ENCODE measurements at places on chromosomes 7 and 10.
A peak's percentile ranks its signal among the peaks of the same experiment; 100 is the strongest.

DNA sequence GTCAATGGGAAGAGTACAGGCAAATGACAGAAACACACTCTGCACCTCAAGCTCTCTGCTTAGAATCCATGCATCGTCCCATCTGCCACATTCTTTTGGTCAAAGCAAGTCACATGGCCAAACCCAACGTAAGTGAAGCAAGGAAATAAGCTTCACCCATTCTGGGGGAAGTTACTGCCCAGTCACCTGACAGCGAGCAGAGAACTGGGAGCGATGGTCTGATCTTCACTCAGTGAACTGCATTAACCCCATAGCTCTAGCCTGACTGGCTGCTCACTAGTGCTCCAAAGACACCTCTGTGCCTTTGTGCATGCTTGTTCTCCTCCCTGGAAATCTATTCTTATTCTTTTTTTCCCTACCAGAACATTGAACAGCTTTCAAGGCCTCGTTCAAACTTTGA, 89.9 kb downstream of the APBB1IP start:
- DNase-seq = no peak

DNA sequence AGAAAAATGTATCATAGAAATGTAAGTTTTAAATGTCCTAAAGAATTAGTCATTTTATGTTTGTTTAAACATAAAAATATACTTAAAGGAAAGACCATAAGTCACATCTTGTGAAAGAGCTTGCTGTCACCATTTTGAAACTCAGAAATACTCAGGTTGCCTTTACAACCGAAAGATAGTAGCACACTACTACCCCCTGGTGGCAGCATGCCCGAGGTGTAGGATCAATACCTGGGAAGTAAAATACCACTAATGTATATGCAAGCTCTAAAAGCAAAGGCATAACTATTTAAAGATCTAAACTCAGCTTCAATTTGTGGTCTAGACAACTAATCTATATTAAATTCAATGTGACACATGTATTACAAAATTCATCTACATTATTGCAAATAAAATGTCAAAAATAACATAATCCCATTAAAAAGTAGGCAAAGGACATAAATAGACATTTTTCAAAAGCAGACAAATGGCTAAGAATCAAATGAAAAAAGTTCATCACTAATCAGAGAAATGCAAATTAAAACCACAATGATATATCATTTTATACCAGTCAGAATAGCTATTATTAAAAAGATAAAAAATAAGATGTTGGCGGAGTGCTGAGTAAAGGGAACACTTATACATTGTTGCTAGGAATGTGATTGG, 47.7 kb upstream of the FGL2 start:
- peak; percentile 76 for DNase-seq

DNA sequence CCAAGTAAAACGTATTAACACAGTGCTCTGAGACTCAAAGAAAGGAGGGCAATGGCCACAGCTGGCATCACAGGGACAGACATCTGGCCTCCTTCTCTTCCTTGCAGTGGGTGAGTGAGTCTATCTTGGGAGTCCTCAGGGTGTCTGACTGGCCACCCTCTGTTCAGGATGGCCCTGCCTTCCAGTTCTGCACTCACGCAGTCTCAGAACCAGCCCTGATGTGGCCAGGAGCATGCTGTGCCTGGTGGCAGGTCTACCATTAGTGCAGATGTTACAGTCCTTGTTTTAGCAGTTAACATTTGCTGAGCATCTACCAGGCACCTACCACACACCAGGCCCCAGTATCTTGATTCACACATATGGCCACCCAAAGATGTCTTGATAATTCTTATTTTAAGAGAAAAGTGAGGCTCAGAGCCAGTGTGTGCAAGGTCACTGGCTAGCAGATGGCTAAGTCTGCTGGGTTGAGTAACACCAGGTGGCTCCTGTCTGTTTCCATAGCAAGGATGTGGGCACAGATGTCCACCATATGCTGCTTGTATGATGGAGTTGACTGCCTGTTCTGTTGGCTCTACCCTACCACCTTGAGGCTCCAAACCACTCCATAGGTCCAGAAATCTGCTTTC, 23.2 kb upstream of the ARHGAP22 start:
- peak; percentile 51 for DNase-seq

GRCh38 chr7:148698397-148699023, at the start of gene CUL1:
CUL1 (plus strand) TSS chr7:148698903; CDS start chr7:148730123, 31,220 bp downstream.
- DNase-seq = peak; percentile 65

DNA sequence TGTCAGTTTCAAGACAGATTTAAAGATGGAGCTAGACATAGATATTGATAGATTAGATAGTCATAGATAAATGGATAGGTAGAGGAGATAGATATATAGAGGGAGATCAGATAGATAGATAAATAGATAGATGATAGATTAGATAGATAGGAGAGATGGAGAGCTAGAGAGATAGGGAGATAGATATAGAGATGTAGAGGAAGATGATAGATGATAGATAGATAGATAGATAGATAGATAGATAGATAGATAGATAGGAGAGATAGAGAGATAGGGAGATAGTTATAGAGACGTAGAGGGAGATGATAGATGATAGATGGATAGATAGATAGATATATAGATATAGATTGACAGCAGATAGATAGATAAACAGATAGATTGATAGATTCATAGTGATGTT, 1038.8 kb upstream of the AUTS2 start:
- DNase-seq = no peak

DNA sequence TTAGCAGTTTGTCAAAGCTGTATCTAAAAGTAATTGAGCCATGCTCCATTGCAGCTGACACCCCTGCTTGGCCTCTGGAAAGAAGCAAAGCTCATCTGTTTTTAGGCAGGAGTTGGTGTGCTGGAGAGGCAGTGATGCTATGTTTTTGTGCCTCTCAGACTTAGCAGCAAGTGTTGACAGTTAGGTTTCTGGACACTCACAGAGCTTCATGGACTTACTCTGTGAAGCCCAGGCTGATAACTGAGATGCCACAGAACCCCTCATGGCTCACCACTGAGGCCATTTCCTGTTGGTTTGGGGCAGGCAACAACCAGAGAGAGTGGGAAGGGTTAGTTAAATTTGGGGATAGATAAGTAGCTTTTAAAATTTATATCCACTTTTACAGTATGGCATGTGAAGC, 59.8 kb downstream of the BTAF1 start:
- no peak for DNase-seq

DNA sequence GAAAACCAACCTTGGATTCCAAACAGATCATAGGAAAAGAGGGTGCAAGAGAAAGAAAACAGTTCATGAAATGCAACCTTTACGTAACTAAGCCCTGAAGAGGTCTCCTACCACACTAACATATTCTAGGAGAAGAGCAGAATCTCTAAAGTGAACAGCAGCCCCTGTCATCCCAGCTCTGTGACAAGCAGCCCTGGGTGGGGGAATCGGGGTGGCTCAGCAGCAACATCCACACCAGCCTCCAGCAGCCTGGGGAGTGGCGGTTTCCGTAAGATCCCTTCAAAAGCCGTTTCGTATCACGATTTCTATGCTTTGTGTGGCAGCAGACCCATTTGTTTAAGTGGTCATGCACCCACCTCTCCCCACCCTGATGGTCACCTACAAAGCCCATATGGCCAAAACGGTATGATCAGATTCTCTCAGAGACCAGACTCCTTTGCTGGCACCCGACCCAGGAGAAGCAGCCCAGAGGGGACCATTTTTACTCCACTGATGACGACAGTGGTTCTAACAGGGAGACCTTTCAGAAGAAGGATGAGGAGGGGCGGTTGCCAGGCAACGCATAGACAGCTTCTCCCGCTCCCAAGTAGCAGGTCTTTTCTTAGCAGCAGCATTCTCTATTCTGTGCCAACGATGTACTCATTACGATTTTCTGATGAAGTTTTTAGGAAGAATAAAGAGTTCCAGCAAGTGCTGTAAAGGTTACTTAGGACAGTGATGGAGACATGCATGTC, 300.6 kb downstream of the DNAJB6 start:
- DNase-seq = no peak

DNA sequence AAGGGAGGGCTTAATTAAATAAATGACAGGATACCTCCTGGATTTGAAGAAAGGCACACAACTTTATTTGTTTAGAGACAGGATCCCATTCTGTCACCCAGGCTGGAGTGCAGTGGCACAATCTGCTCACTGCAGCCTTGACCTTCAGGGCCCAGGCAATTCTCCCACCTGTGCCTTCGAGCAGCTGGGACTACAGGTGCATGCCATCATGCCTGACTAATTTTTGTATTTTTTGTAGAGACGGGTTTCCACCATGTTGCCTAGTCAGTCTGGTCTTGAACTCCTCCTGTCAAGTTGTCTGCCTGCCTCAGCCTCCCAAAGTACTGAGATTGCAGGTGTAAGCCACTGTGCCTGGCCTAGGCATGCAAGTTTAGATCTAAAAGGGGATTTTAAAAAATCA, 272.7 kb upstream of the MBL2 start:
- no peak for DNase-seq

GRCh38 chr10:28587970-28588290, 55.0 kb downstream of the WAC start:
- peak; percentile 55 for DNase-seq

DNA sequence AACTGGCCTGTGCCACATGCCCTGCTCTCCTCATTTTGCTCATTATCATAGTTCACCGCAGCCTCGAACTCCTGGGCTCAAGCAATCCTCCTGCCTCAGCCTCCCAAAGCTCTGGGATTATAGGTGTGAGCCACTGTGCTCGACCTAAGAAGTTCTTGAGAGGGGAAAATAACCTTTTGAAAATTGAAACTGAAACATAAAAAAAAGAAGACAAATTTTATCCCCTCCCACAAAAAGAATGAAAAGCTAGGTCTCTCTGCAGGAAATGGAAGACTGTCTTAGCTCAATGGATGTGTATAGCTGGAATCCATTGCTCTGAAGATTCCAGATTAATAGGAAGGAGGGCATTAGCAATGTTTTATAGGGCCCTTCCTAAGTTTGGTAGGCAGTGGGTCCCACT, 2.0 kb upstream of the EXOC6 start:
- no peak for DNase-seq

- DNase-seq = peak; percentile 60
These were observed 909 bp upstream of the CC2D2B start for GRCh38 chr10:95906677-95907455.

GRCh38 chr10:73920089-73920488, 9.2 kb downstream of the PLAU start:
- DNase-seq = peak; percentile 81
